ENCODE measurements at places on chromosomes 4 and X.

DNA sequence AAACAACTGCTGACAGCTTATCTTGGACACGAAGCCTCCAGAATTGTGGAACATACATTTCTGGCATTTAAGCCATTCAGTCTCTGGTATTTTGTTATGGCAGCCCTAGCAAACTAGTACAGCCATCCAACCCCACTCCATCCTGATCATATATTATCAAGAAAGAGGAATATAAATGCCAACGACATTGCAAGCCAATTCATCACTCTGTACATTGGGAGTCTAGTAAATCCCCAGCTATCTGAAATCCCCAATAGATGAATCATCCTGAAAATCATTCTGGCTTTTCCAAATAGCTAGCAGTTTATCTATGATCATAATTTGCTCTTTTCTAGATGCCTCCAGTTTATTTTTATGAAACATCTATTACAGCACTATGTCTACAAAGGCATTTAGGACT, 41.1 kb downstream of the FRMD7 start:
- H3K4me1 ChIP-seq = no peaks in the 10 kb centered on the region
- DNase-seq = no peak
- no peaks in the 10 kb centered on the region for H3K27me3 ChIP-seq

DNA sequence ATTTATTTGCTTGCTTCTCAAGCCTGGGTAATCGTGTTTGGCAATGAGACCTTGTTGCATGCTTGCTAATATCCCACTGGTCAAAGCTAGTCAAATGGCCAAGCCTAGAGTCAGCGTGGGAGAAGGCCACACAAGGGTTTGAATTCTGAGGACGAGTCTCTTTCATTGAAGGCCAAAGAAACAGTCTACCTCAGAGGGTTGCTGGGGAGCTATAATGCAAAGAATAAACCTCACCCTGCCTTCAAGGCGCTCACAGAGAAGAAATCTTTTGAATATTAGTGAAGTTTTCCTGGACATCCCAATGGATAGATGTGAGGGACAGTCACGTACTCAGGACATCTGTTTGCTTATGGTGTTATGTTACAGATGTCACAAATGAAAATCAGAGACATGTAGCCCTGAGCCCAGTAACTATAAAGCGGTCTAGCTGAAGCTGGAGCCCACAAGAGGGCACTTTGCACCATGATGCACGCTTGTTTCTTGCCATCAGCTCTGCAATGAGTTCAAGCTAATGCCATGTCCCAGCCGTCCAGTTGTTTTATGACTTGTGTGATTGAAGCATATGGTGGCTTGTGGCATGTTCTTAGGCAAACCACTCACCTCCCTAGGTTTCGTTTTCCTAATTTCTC, 1.1 kb upstream of the TLR3 start:
- no peak overlapping the region for H3K4me3 ChIP-seq
- no peak for DNase-seq
- H3K36me3 ChIP-seq = no peaks in the 10 kb centered on the region
- no peaks in the 10 kb centered on the region for H3K4me1 ChIP-seq
- no peaks in the 10 kb centered on the region for H3K27me3 ChIP-seq

DNA sequence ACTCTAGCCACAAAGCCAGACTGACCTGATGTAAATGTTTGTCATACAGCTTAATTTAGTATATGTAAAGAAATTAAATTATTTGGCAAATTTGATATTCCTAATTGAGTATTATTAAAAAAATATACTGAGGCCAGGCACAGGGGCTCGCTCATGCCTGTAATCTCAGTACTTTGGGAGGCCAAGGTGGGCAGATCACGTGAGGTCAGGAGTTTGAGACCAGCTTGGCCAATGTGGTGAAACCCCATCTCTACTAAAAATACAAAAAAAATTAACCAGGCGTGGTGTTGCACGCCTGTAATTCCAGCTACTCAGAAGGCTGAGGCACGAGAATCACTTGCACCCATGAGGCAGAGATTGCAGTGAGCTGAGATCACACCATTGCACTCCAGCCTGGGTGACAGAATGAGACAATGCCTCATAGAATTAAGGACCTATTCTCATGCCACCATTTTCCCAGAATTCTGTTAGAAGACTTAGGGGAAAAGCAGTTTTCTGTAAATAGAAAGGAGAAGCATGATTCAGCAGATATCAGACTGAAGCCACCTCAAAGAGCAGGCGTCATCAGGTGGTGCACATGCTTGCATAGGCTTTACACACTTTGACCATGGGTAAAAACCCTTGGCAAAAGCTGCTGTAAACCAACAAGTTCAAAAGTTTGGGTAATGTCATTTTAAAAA, 6.1 kb downstream of the UBQLN2 start:
- H3K27me3 ChIP-seq = no peaks in the 10 kb centered on the region
- H3K4me1 ChIP-seq = no peaks in the 10 kb centered on the region
- H3K4me3 ChIP-seq = no peak overlapping the region
- no peak for DNase-seq
- no peak overlapping the region for H3K27ac ChIP-seq

DNA sequence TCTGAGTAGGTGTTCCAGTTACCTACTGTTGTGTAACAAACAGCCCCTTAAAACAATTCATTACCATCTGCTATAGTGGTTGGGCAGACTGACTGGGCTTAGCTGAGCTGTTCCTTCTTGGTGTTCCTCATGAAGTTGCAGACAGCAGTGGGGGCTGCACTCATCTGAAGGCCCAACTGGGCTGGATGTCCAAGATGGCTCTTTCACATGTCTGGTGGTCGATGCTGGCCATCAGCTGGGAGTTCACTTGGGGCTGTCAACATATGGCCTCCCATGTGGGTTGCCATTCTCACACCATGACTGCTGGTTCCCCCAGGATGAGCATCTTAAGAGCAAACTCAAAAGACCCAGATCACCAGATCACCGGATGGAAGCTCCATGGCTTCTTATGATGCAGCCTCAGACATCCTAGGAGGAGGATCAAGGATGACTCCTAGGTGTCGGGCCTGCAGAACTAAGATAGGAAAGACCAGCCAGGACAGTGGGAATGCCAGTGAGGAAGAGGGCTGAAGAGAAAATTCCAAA, 34.3 kb upstream of the PPP2R2C start:
- DNase-seq = no peak
- H3K4me1 ChIP-seq = no peaks in the 10 kb centered on the region
- H3K4me3 ChIP-seq = no peak overlapping the region
